GOT3 (cell line): ENCODE measurements at places on chromosomes 5 and 9.

GRCh38 chr5:142057697-142058056 lies 44.9 kb upstream of the GNPDA1 start:
- no peak for DNase-seq

DNA sequence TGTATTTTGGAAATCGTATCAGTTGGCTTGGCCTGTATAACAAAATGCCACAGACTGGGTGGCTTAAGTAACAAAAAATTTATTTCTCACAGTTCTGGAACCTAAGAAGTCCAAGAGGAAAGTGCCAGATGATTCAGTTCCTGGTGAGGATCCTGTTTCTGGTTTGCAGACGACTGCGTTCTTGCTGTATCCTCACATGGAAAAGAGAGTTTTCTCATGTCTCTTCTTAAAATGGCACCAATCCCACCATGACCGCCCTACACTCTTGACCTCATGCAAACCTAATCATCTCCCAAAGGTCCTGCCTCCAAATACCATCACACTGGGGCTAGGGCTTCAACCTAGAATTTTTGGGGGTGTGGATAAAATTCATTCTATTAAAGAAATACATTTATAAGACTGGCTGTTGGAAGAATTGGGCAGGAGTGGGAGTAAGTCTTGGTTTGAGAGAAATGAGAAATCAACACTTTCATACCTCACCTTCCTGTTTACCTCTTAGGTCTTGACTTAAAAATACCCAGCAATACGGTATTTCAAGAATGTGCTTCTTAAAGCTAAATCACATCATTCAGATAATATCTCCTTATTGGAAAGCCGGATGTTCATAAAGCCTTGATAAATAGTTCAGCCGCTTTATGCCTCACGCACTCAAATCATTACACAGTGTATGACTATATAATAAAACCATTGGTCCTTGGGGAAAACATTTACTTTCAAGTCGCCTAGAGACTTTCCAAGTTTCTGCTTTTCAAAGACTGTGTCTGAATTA lies 28.7 kb downstream of the PTTG1 start:
- DNase-seq: no peak

DNA sequence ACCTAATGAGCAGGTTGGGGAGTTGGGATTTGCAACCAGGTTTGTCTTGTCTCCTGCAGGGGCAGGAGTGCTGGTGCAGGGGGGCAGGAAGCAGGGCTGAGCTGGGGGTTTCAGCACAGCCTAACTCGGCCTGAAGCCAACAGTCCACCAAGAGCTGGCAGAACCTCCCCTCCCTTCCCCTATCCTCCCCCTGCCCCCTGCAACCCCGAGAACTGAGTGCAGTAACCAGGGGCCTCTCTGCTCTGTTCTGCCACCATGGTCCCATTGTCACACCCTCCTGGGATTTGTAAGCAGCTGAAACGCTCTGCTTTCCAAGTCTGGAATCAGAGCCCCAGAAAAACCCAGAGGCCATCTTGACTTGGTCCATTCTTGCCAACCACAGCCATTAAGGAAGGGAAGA lies 72.9 kb downstream of the ARHGEF37 start:
- DNase-seq: no peak

DNA sequence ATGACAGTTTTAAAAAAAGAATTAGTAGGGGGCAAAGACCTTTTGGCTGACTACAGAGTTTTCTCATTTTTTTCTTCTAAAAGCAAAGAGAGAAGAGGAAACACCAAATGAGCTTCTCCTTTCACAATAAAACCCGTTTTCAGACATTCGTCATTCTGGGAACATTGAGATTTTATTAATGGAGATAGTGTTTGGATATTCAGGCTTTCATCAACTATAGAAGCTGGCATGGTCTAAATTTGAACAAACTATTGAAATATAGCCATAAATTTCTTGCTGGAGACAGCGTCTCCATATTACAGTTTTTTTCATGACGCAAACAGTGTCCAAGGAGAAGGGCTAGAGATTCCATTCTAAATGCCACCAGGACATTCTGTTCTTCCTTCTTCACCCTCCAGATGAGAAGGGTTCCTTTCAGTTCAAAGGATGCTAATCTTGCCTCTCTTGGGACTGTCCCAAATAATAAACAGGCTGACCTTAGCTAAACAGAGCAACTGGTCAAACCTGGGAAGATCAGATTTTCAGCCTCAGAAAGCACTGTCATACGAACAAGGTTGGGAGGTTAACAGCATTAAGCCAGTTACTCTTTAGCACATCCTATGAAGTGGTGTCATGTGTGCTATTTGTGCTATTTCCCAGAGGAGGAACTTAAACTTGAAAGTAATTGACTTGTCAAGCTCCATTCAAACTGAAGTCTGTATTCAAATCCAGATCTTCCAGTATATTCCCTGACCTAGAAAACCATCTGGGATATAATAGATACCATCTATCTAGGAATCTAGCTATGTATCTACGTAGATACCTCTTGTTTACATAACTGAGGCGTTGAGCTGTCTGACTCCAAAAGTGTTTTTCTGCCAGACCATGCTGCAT lies 125.6 kb downstream of the LPAR1 start:
- no peak for DNase-seq

DNA sequence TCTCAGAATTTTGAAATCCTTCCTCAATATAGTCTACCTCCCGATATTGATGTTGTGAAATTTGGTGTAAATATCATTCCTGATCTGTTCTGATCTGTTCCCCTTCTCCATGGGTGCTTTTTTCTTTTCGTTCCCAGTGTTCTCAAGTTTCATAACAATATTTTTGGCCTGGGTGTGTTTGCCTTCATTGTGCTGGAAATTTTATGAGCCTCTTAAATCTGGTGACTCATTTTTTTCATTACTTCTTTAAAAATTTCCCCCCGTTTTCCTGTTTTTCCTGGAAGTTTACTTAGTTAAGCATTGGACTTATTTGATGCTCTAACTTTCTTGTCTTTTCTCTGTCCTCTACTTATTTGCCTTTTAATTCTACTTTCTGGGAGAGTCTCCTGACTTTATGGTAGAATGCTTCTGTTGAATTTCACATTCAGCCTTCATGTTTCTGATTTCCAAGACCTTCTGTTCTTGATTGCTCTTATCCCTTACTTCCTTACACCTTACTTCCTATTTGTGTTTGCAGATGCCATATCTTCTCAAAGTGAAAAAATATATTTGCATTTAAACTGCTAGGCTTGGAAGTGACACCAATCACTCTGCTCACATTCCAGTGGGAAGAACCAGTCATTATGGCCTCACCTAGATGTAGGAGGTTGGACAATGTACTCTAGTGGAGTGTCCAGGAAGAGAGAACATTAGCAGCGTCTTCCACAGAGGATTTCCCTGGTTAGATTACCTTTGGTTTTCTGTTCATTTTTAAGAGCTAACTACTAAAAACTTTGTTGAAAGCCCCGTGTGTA lies 441.9 kb downstream of the ARHGEF28 start:
- DNase-seq: no peak

GRCh38 chr5:176849611-176850227 lies 39.4 kb downstream of the UNC5A start:
- no peak for DNase-seq

DNA sequence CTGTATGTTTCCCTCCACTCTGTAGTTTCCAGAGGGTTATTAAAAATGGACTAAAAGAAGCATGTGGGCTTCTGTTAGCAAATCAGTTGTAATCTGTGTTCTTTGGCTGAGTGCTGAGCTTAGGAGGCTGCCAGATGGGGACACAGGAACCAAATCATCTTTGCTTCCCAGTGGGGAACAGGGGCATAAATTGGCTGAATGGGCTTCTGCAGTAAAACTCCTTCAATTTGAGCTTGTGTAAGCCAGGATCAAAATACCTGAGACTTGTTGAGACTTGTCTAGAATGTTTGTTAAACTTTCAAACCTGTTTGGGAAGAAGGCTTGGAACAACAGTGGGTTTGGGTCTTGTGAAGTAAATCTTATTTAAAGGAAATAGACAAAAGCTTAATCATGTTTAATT lies 32.2 kb upstream of the TNFAIP8 start:
- no peak for DNase-seq

- DNase-seq: no peak
Measured at GRCh38 chr5:154193283-154193682, 2.8 kb downstream of the GALNT10 start.

GRCh38 chr5:3564827-3565518 lies 30.7 kb upstream of the IRX1 start:
- DNase-seq: no peak

- DNase-seq: no peak
Measured at GRCh38 chr5:167820101-167820990, 471.1 kb upstream of the WWC1 start.

- no peak for DNase-seq
Measured at GRCh38 chr9:20476912-20477521, 145.3 kb downstream of the MLLT3 start.

GRCh38 chr9:135164036-135164435 lies 76.6 kb downstream of the OLFM1 start:
- DNase-seq: no peak

DNA sequence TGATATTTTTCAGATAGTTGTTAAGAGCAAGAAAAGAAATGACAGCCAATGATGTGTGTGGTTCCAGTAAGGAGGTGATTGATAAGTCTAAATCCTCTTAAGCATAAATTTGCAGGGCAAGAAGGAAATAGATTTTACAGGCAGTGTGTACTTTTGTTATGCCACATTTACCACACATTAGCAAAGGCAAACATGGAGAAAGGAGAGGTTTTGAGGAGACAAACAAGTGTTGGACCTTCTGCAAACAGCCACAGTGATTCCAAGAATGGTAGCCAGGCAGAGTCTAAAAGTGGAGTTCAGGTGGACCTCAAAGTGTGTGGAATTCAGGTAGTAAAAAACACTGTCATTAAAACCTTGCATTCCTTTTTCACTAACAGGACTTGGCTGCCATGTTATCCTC lies 295.9 kb upstream of the ITGA1 start:
- DNase-seq: no peak

GRCh38 chr5:14449052-14449661 lies 132.4 kb upstream of the OTULINL start:
- DNase-seq: no peak

GRCh38 chr9:101337237-101337636 lies 47.6 kb downstream of the BAAT start:
- no peak for DNase-seq
